BJ (cell line): ENCODE measurements at places on chromosomes 11 and 22.

- DNase-seq, result no peak
Measured at GRCh38 chr11:72824811-72825505, 10.7 kb downstream of the ATG16L2 start.

DNA sequence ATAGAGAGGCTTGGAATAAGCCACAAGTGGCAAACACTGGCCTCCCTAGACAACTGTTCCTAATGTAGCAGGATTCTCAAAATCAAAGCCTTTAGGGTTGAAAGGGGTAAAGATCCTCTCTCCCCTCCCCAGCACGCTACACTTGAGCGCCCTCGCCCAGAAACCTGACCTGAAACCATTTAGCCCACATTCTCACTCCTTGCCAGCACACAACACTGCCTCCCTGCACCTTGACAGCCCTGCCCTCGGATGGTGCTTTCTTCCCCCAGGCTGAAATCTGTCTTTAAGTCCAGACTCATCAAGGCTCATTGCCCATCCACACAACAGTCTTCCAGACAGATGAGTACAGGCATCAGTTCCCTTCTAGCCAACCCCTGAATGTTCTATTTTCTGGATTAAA is 26.5 kb downstream of the CWC15 start:
- no peak for DNase-seq

GRCh38 chr22:20177217-20177911 is 26.5 kb upstream of the CCDC188 start:
- DNase-seq, result no peak

GRCh38 chr22:45221201-45221600 is 19.5 kb downstream of the KIAA0930 start:
- DNase-seq, result no peak

DNA sequence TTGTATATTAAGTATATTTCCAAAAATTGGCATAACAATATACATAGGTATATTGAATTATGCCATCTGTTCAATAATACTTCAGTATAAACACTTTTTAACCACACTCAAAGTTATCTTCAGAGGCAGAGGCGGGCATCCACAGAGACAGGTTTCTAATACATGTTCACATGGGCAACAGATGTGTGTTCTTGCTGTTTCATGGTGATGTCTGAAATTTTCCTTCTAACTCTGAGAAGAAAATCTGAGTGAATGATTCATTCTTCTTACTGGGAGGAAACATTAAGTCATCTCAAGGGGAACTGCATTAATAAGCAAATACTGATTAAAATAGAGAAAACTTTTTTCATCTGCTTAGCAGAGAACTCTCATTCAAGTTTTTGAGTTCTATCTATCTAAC is 1074.5 kb downstream of the LRRC4C start:
- peak; percentile 62 for DNase-seq

DNA sequence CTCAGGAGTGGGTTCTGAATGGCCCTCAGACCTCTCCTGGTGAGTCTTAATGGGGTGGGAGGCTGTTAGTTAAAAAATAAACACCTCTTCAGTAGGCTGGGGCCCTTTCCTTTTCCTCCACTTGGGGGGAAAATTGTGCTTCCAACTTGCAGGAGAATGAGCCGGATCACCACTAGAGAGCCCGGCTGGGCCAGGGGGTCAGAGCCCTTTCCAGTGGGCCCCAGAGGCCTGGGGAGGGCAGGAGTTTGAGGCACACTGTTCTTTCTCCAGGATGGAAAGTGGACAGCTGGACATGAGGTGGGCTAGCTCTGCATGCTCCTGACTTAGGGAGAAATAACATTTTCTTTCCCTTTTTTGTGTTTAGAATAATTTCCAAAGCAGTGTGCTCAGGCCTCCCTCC is 32.8 kb downstream of the B3GAT1 start:
- no peak for DNase-seq
